ENCODE measurements at places on chromosomes 4 and X. TPM values are rescaled to one million over a fixed set of nuclear protein-coding genes. Genes with fewer than 3 reads are reported as not detected.

Gene LARP7
- polyA plus RNA-seq, result 79.8 TPM

Gene TLR10
- polyA plus RNA-seq, result 0.26 TPM

Gene HELT
- not detected for polyA plus RNA-seq

Gene MAML3
- 18.2 TPM for polyA plus RNA-seq

Gene ARX
- polyA plus RNA-seq, result not detected

Gene TREX2
- 0.37 TPM for polyA plus RNA-seq

Gene FAM156A
- polyA plus RNA-seq, result 27.0 TPM

Gene MAGEA12
- polyA plus RNA-seq, result not detected

DNA sequence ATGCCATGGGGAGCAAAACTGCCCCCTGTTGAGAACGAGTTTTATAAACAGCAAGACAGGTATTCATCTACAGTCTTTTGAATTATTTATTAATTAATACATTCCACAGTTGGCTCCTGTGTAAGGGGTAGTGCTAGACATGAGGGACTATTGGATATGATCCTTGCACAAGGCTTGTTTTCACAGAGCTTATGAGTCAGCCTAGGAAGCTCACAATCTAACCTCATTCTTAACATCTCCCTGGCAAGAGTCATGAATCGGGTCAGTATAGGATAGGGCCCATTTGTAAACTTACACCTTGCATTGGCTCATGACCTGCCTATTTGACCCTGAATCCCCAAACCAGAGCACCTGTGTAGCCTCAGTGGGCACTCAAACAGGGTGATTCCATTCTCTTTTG, 209.1 kb upstream of the HCCS start:
- DNase-seq, result no peak

DNA sequence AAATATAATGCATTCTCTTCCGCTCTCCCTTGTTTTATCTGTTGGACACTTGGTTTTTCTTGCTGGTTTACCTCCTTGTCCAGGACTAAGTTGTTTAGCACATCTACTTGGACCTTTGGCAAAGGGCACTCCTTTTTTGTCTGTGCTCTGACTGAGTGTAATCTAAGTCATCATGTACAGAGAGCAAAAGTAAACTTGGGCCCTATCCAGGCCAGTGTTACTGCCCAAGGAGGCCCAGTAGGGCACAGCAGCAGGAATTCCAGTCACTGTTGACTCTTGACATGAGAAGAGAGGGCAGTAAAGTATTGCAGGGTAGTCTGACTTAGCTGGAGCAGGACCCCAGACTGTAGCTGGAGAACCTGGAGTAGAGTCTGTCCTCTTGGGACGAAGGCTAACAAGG, 445.5 kb downstream of the ZIC3 start:
- no peak for DNase-seq

DNA sequence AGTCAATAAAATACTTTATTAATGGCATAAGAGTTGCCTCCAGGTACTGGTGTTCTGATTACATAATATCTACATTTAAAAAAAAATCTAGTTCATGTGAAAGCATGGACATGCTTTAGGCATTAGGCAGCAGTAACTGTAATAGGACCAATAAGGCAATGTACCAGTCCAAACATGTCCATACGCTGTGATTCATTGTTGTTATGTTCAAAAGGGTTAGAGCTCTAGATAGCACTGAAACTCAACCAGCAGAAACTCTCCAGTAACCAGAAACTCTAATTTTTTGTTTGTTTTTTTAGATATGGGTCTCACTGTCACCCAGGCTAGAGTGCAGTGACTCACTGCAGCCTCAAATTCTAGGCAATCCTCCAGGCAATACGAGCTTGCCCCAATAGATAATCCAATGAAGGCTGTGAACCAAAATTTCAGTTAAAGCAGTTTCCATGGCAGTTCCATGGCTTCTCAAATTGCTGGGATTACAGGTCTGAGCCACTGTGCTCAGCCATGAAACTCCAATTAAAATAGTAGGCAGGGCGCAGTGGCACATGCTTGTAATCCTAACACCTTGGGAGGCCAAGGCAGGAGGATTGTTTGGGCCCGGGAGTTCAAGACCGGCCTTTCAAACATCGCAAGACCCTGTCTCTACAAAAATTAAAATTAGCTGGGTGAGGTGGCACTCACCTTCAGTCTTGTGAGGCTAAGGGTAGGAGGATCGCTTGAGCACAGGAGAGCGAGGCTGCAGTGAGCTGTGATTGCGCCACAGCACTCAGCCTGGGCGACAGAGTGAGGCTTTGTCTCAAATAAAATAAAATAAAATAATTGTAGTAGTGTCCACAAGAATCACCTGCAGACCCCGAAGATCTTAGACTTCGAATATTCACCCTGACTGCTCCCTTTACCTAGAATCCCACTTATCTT, 36.3 kb downstream of the MGARP start:
- DNase-seq, result no peak

GRCh38 chrX:85851418-85851817, 195.9 kb downstream of the CHM start:
- no peak for DNase-seq

DNA sequence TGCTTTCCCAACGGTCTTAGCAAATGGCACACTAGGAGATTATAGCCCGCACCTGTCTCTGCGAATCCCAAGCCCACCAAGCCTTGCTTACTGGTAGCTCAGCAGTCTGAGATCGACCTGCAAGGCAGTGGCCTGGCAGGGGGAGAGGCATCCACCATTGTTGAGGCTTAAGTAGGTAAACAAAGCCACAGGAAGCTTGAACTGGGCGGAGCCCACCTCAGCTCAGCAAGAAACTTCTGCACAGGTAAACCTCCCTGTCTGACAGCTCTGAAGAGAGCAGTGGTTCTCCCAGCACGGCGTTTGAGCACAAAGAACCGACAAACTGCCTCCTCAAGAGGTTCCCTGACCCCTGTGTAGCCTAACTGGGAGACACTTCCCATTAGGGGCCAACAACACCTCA, 42.8 kb downstream of the BRWD3 start:
- no peak for DNase-seq

GRCh38 chrX:47563801-47564315, 2.9 kb downstream of the ARAF start:
- no peak for DNase-seq

DNA sequence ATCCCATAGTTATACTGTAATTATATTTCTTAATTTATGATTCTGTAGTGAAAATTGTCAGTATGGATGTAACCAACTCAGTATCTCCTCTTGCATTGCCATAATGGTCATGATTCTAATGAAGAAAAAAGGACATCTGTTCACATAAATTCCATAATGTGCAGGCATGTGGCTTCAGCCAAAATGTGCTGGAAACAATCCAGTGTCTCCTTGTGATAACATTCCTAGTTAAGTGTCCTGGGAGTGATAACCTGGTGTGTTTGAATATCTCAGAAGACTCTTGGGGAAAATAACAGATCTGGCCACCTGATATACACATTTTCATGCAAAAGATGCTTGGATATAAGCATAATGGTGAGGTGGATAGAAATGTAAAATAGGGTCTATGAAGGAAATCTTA, 2309.8 kb downstream of the PCDH7 start:
- no peak for DNase-seq

DNA sequence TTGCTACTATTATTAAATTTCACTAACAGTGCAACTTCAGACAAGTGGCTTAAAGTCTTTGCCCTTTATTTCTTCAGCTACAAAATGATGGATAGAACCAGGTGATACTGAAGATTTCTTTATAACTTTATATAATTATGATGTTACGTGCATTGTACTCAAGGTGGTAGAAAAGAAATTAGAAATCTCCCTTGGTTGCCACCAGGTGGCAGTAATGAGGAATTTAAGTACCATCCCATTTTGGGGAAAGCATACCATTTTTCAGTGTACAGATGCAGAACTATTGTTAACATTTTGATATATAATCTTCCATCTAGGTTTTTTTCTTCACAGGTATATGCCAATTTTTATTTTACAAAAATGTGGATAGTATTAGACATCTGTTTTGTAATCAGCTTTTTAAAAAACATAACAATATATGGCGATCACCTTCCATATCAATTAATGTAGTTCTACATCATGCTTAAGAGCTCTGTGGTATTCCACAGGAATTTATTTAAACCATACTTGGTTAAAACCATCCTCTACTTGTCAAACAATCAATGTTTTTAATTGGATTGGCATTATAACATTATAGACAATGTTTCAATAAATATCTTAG, 37.7 kb upstream of the RAB33B start:
- DNase-seq, result peak; percentile 25

- DNase-seq, result no peak
Observed at GRCh38 chr4:31104043-31104442, 383.9 kb downstream of the PCDH7 start.

DNA sequence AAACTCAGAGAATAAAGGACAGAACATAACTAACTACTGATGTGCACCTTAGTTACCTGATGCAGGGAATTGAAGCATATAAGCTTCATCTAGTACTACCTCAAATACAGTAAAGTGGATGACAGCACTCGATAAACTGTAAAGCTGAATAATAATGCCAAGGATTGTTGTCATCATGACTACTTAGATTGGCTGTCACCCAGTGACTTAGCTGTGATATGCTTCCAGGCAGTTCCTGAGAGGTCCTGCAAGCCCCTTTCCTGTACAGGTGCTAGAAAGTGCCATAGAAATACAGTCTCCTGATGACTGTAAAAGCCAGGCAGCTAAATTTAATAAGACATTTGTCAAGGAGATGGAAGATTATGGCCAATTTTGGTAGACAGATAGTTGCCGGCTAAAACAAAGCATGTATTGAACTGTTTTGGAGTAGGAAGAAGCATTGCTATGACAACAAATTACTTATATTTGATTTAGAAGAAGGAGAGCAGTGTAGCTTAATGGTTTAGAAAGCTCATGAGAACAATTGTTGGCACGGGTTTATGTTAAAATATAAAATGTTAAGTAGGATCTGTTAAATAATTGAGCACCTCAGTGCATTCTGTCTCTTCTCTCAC, 29.7 kb downstream of the TMEM164 start:
- no peak for DNase-seq

DNA sequence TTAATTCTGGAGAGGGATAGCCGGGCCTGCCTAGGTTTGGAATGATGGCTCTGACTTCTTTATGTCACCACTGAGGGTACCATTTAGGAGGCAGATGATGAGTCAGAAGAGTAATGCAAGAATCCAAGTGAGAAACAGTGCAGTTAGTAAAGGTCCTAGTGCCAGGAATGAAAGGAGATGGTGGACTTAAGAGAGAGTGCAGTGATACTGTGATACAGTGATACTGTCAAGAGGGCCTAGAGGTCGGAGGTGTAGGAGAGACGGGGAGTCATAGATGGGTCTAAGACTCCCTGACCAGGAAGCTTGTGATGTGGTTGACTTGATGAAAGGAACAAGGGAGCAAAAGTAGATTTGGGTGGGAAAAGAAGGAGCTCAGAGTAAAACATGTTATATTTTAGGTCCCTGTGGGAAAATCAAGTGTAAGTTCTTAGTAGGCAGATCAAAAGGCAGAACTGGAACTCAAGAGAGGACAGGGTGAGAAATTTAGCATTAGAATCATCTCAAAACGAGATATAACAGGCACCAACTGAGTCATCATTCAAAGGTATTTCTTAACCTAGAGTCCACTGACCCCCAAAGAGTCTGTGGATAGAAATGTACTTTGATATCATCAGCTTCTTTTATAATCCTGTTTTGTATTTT, 85.0 kb downstream of the NFKB1 start:
- no peak for DNase-seq

DNA sequence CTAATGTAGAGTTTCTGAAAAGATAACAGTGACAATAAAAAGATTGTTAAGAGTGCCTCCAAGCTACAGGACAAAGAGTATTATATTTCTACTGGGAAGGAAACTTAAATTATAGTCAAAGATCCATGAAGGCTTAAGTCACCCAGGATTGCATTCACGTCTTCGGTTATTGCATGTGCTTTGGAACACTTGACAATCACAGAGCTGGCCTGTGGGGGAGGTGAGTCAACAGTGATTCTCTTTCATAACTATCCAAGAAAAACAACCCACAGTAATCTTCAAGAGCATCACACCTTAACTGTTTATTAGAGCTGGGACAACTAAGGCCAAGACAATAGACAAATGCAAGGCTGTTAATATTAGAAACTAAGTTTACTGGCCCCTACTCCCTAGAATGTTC, 40.3 kb downstream of the PDGFC start:
- DNase-seq, result no peak

- DNase-seq, result no peak
Observed at GRCh38 chrX:625137-625691, 5.4 kb upstream of the SHOX start.

DNA sequence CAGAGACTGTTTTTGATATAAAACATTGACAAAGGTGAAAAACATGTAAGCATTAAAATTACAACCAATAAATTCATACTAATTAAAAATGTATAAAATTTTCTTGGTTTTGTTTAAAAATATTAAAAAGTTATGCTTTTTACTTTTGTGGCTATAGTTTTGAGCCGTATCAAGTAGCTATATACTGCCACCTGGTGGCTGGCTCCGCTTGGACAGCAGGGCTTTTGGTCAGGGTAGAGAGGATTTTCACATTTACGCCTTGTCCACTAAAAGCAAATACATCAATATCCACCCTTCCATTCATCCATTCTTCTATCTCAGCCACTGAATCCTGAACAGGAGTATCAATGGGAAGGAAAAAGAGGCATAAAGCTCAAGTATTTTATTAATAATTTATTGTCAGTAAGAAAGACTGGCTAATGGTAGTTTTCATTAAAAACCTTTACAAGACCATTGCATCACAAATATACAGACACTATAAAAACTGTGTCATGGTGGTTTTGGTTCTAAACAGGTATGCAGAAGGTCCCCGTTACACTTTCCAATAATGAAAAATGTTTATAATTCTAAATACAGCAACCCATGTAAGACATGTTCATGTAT, 32.1 kb upstream of the MTNR1A start:
- peak; percentile 54 for DNase-seq

- no peak for DNase-seq
Observed at GRCh38 chr4:110106931-110107296, 91.5 kb downstream of the ELOVL6 start.

DNA sequence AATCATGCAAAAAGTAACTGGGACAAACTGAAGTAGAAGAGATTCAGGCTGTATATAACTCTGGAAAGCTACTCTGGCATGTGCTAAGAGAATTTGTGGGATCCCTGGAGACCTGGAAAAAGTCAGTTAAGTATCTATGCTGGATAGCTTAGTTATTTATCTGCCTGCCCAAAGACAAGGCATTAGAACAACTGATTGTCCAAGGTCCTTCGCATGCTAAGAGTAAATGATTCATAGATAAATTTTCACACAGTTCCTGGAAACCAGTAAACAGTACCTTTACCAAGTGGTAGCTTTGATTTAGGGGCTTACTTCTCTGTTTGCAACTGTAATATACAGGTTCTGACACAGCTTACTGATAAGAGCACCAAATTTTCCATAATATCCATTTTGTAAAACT, 104.8 kb downstream of the ATP11C start:
- DNase-seq, result no peak

DNA sequence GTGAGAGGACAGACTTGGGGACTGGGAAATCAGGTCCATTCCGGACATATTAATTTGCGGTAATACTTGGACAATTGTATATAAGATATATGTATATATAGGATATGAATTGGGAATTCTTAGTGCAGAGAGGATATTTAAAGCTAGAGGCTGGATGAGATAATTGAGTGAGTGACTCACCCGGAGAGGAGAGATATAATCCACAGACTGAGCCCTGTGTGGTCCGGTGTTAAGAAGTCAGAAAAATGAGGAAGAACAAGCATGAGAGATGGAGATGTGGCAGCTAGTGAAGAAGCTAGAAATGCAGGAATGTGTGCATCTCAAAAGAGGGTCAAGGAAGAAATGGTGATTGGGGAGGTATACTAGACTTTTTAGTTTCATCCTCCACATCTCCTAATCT, 336.2 kb downstream of the SLC7A11 start:
- no peak for DNase-seq

GRCh38 chr4:109690690-109691410, 12.4 kb downstream of the CASP6 start:
- no peak for DNase-seq

- no peak for DNase-seq
Observed at GRCh38 chr4:45951153-45951552, 172.7 kb downstream of the GABRG1 start.
